ENCODE measurements at places on chromosomes 1 and 21. TPM values are rescaled to one million over a fixed set of nuclear protein-coding genes. Genes with fewer than 3 reads are reported as not detected.

- peak overlapping the region; percentile 16 for H3K4me3 ChIP-seq
- H3K27me3 ChIP-seq: no peaks in the 10 kb centered on the region
- H3K27ac ChIP-seq: no peak overlapping the region
- H3K4me1 ChIP-seq: no peaks in the 10 kb centered on the region
- DNase-seq: no peak
Observed at GRCh38 chr1:12167493-12168429, 970 bp downstream of the TNFRSF1B start.

DNA sequence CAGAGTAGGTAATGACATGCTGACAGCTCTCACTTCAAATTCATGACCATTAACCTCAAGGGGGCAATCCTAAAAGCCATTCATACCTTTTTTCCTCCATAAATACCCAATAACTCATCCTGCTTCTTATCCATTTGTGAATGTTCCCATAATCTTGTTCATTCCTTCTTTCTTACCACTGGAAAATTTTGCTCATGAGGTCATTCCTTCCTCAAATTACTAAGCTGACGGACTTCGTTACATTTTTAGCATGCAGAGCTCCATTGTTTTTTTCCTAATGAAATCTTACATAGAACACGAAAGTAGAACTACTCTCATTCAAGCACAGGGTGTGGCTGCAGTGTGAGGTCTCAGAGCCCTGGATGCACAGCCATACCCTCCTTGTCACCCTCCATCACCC is 276.5 kb upstream of the DPYD start:
- H3K36me3 ChIP-seq: no peaks in the 10 kb centered on the region
- no peak overlapping the region for H3K4me3 ChIP-seq
- no peak for DNase-seq
- H3K4me1 ChIP-seq: no peaks in the 10 kb centered on the region

- no peaks in the 10 kb centered on the region for H3K27me3 ChIP-seq
- no peak overlapping the region for H3K4me3 ChIP-seq
- no peak for DNase-seq
- H3K27ac ChIP-seq: no peak overlapping the region
- no peaks in the 10 kb centered on the region for H3K36me3 ChIP-seq
Observed at GRCh38 chr1:13935336-13935735, 235.3 kb downstream of the PRDM2 start.

The ANGPTL1 gene
- total RNA-seq: not detected

- H3K4me1 ChIP-seq: no peaks in the 10 kb centered on the region
- H3K4me3 ChIP-seq: no peak overlapping the region
- H3K36me3 ChIP-seq: no peaks in the 10 kb centered on the region
- peaks cover 4% of the 10 kb centered on the region for H3K27me3 ChIP-seq
- DNase-seq: no peak
- H3K27ac ChIP-seq: no peak overlapping the region
Observed at GRCh38 chr1:47515164-47515789, 77.4 kb downstream of the FOXD2 start.

GRCh38 chr1:24536391-24536840 is 19.5 kb upstream of the NCMAP start:
- H3K4me3 ChIP-seq: no peak overlapping the region
- no peak for DNase-seq
- no peaks in the 10 kb centered on the region for H3K4me1 ChIP-seq
- H3K36me3 ChIP-seq: peaks cover 15% of the 10 kb centered on the region
- H3K27ac ChIP-seq: no peak overlapping the region
- H3K27me3 ChIP-seq: no peaks in the 10 kb centered on the region

DNA sequence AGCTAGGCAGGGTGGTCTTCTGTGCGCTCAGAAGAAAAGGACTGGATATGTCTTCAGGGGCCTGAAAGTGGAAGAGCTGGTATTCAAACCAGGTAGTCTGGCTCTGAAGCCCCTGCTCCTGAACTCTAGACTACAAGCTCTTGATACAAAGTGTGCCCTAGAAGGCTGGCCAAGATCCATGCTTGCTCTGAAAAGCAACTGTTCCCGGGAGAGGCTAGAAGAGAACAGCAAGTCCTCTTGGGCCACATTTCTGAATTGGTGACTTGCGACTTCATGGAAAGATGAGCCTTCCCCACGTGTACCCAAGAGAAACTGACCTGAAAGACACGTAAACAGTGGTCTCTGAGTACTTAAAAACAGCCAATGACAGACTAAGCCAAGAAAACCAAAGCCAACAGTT is 123.3 kb upstream of the GRIK3 start:
- H3K27me3 ChIP-seq: no peaks in the 10 kb centered on the region
- H3K4me3 ChIP-seq: no peak overlapping the region
- no peaks in the 10 kb centered on the region for H3K4me1 ChIP-seq
- H3K36me3 ChIP-seq: no peaks in the 10 kb centered on the region

GRCh38 chr1:53369761-53370160 is 41.9 kb upstream of the LRP8 start:
- no peaks in the 10 kb centered on the region for H3K4me1 ChIP-seq
- no peaks in the 10 kb centered on the region for H3K36me3 ChIP-seq
- no peak overlapping the region for H3K27ac ChIP-seq
- no peak overlapping the region for H3K4me3 ChIP-seq

GRCh38 chr1:20686883-20687725 is 25.9 kb upstream of the DDOST start:
- H3K27ac ChIP-seq: no peak overlapping the region
- no peaks in the 10 kb centered on the region for H3K4me1 ChIP-seq
- no peak overlapping the region for H3K4me3 ChIP-seq
- DNase-seq: no peak
- no peaks in the 10 kb centered on the region for H3K27me3 ChIP-seq

The CLIC6 gene
- total RNA-seq: 0.90 TPM

GRCh38 chr21:44332965-44333364 is 6.2 kb downstream of the CFAP410 start:
- H3K27ac ChIP-seq: no peak overlapping the region
- H3K27me3 ChIP-seq: no peaks in the 10 kb centered on the region
- DNase-seq: no peak

The HES4 gene
- 3.7 TPM for total RNA-seq

The LRRIQ3 gene
- 0.26 TPM for total RNA-seq

The ADAMTS4 gene
- 7.0 TPM for total RNA-seq

The TACSTD2 gene
- total RNA-seq: 1.5 TPM

The SPATA45 gene
- total RNA-seq: 0.68 TPM

DNA sequence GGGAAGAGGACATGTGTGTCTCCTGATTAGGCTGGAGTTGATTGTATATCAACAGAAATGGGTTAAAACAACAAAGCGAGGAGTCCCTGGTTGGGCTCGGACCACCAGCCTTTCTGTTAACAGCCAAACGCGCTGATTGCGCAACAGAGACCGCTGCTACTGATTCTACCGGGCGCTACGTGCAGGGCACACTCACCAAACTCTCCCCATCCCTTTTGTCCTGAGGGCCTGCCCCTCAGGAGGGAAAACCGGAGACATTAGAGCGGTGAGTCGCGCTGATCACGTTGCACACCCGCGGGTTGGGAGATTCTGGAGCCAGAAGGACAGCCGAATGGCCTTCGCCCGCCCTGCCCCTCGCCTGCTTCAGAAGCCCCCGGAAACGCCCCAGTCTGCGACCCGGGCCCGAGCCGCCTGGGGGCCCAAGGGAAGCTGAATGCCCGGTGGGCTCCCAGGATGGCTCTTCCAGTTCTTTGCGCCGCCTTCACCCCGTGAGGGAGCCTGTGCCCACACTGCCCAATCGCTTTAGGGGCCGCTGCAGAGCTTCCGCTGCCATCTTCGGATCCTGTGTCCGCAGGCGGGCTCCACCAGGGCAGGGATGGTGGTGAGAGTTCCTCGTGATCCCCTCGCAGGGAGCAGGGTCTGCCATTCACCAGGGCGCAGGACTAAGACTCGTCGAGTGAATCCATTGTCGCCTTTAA is 165.4 kb upstream of the NBPF11 start:
- peak overlapping the region; percentile 77 for H3K4me3 ChIP-seq
- no peaks in the 10 kb centered on the region for H3K4me1 ChIP-seq
- peak; percentile 38 for DNase-seq
- no peak overlapping the region for H3K27ac ChIP-seq

The ATXN7L2 gene
- total RNA-seq: 17.3 TPM

DNA sequence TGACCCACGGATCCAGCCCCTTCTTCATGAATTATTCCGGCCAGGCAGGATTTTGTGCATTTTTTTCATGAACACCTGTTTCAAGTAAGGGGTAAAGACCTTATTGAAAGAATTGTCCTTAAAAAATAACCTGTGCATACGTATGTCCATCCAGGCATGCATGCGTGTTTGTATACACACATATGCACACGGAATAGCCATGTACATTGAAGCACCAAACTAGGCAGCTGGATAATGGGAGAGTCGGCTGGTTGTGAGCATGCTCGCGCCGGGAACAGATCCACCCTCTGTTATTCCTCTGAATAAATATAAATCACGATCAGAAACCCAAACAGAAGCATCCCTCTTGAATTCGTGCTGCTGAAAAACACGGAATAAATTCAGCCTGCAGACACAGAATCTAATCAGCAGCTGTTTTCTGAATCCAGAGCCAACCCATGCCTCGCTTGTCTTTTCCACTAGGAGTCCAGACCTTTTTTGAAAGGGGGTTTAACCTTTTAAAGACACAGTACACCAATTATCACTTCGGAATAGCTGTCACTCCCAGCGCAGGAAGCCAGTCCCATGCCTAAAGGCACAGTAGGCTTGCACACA is at the start of gene HIVEP3:
HIVEP3 (minus strand) TSS at position 473 of the 594 bp plus-strand sequence.
- no peak within 1 kb of the TSS for H3K27ac ChIP-seq
- H3K4me3 ChIP-seq: peak within 1 kb of the TSS; percentile 61
- no peak for DNase-seq
- no peaks in the 10 kb centered on the region for H3K36me3 ChIP-seq
- H3K4me1 ChIP-seq: peaks cover 7% of the 10 kb centered on the region
- H3K27me3 ChIP-seq: peaks cover 22% of the 10 kb centered on the region

GRCh38 chr1:157937744-157938143 is 55.7 kb upstream of the KIRREL1 start:
- H3K27me3 ChIP-seq: no peaks in the 10 kb centered on the region
- H3K4me1 ChIP-seq: no peaks in the 10 kb centered on the region
- no peak overlapping the region for H3K27ac ChIP-seq
- no peaks in the 10 kb centered on the region for H3K36me3 ChIP-seq
- DNase-seq: no peak

DNA sequence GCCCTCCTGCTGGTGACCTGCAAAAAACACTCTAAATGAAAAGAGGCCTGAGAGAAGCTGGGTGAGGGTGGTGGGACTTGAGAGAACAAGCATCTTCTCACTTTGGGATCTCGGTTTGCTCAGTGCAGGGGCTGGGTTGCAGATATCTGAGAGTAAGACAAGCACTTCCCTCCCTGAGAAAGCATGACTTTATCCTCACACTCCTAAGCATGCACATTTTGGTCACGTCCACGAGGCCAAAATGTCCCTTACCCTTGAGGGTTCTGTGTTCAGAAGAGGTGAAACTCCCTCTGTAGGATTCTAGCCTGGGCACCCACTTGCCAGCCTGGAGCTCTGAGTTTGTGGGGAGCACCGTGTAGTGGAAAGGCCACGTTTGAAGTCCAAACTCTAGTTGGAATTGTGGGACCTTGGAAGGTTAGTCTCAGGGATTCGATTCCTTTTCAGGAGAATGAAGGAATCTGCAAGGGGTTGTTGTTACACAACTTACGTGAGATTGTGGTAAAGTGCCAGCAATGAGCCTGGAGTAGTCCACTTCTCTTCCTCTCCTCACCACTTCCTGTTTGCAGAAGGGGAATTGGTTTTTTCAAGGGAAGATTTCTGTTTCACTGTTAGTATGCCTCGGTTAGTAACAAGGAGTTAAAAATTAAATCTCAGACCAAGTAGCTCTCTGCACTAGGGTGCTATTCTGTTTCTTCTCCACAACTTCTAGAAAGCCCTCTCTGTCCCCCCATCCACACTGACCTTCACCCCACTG is 3.0 kb downstream of the FCAMR start:
- DNase-seq: no peak
- H3K27me3 ChIP-seq: no peaks in the 10 kb centered on the region
- H3K27ac ChIP-seq: no peak overlapping the region
- no peak overlapping the region for H3K4me3 ChIP-seq

DNA sequence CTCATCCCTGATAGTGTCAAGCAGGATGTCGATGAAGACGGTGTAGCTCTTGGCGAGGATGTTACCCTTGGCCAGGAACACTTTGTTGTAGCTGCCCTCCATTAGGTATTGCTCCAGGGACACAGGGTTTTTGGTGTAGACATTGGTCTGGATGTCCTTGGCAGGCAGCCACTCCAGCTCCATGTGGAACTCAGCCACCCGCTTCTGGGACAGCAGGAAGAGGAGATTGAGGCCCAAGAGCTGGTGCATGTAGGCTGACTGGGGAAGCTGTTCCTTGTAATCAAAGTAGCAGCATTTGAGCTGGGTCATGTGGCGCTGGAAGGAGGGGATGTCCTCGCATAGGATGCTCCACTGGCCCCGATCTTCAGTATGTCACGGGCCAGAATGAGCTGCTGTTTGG is 9.5 kb downstream of the IL6R start:
- no peak overlapping the region for H3K4me3 ChIP-seq
- no peak for DNase-seq
- no peaks in the 10 kb centered on the region for H3K36me3 ChIP-seq
- no peak overlapping the region for H3K27ac ChIP-seq
- H3K27me3 ChIP-seq: no peaks in the 10 kb centered on the region
- no peaks in the 10 kb centered on the region for H3K4me1 ChIP-seq

DNA sequence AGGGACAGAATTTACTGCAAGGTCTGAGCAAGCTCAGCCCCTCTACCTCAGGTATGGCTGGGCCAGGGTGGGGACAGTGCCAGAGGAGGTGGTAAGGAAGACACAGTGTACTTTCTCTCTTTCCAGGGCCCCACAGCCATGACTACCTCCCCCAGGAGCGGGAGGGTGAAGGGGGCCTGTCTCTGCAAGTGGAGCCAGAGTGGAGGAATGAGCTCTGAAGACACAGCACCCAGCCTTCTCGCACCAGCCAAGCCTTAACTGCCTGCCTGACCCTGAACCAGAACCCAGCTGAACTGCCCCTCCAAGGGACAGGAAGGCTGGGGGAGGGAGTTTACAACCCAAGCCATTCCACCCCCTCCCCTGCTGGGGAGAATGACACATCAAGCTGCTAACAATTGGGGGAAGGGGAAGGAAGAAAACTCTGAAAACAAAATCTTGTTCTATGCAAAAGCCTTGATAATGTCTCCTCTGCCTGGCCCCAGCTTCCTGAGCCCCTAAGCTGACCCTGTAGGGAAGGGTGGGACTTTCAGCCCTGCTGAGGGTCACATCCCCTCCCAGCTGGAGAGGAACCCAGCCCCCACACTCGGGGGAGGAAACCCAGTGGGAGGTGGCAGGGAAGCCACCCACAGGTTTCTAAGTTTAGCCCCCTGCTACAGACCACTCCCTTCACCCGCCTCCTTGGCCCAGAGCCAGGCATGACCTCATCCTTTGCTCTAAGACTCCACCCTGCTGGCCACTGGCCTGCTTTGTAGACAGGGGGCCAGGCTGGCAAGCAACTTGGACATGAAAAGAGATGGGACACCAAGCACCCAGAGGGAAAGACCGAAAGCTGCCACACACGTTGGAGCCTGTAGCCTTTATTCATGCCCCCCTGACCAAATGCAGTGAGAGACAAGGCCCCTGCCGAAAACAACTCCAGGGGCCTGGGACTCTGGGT is 6.4 kb downstream of the RHOC start:
- no peak overlapping the region for H3K27ac ChIP-seq
- peaks cover 7% of the 10 kb centered on the region for H3K27me3 ChIP-seq
- H3K36me3 ChIP-seq: peaks cover 59% of the 10 kb centered on the region
- peaks cover 7% of the 10 kb centered on the region for H3K4me1 ChIP-seq
- peak; percentile 86 for DNase-seq

Data from H9 (cell line).